ENCODE measurements at places on chromosomes 1 and 21.

- DNase-seq: peak; percentile 19
Measured at GRCh38 chr1:175725684-175726083, 17.7 kb downstream of the TNR start.

GRCh38 chr1:107091418-107091817 is 34.9 kb downstream of the PRMT6 start:
- no peak for DNase-seq

DNA sequence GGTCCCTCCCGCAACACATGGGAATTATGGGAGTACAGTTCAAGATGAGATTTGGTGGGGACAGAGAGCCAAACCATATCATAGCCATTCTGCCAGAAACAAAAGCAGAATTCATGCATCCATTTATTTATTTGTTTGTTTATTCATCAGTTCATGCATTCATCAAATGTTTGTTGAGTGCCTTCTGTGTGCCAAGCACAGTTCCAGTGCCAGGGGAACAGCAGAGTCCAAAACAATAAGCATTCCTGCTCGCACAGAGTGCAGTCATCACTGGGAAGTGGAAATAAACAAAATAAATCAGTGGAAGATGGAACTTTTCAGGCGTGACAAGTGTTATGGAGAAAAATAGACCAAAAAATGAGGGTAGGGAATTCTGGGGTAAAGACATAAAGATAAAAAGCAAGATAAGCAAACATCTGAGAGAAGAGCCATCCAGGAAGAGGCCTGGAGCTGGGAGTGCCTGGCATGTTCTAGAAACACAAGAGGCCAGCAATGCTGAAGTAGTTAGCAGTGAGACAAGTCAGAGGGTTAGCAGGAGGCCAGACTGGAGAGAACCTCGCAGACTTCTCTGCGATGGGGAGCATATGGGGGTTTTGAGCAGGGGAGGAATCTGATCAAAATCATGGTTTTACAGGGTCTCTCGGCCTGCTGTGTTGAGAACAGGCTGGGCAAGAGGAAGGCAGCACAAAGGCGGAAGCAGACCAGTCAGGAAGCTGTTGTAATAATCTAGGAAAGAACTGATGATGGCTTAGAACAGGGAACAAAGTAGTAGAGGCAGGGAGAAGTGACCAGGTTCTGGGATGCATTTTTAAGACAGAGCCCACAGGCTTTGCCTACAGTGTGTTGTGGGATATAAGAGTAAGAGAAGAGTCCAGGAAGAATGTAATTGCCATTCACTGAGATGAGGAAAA is 113.2 kb downstream of the GLUL start:
- DNase-seq: no peak

DNA sequence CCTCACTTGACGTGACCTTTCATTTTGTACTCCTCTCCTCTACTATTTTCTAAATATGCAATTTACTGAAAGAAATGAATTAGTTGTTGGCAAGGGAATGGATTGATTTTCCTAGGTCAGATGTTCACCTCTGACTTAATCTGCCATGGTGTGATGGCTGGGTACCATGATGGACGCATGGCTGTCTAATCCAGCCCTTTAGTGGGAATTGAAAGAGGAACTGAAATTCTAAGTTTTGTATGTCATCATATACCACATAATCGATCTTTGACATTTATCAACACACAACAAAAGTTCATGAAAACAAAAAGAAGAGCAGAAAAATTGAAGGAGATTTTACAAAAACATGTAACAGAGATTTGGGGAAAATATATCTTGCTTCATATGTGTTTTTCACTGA is 331.3 kb upstream of the SNX7 start:
- no peak for DNase-seq

DNA sequence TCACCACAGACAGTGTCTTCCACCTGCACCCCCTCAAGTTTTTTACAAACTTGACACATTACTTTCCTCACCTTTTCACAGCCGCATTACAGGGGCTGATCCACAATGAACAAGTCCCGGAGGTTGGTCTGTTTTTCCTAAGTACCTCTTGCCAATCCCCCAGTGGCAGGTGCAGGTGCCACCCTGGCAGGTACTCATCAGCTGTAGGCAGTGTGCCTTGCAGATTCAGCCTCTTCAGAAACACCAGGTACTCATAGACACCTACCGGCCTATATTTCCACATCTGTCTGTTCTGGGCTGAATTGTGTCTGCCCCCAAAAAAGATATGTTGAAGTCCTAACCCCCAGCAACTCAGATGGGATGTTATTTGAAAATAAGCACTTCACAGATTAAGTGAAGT is 81.4 kb upstream of the CNIH3 start:
- DNase-seq: no peak

Data from activated CD8-positive, alpha-beta T cell treated with anti-CD3 and anti-CD28 coated beads for 36 hours (primary cell).